Stimulated activated CD8-positive, alpha-beta memory T cell treated with anti-CD3 and anti-CD28 coated beads, Interleukin-4, amount 100 ng/mL, for 1 hour (primary cell): ENCODE measurements at places on chromosomes 7 and 10.

GRCh38 chr10:113891476-113891875 lies 37.0 kb downstream of the NHLRC2 start:
- no peak for DNase-seq

DNA sequence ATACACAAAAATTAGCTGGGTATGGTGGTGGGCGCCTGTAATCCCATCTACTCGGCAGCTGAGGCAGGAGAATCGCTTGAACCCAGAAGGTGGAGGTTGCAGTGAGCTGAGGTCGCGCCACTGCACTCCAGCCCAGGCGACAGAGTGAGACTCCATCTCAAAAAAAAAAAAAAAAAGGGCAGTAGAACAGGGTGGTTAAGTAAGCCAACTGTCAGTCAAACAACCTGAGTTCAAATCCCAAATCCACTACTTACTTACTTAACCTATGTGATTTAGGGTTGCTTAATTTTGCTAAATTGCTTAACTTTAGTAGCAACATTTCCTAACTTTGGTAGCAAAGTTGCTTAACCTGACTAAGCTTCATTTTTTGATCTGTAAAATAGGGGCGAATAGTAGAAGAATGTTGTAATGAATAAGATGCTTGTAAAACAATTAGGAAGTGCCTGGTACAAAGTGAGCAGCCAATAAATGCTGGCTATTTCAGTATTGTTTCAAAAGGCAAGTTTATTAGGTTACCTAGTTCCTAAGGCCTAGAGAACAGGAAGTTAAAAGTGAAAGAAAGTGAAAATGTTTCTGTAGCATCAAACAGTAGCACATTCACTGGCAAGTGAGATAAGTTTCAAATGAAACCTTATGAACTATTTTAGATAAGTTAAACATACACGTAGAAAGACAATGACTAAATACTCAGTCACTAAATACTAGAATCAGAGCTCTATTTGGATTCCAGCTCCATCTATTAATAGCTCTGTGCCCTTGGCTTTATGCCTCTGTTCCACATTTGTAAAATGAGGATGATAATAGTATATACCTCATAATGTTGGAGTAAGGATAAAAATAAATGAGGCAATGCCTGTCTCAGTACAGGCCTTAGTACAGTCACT lies 64.3 kb downstream of the HOXA1 start:
- no peak for DNase-seq

DNA sequence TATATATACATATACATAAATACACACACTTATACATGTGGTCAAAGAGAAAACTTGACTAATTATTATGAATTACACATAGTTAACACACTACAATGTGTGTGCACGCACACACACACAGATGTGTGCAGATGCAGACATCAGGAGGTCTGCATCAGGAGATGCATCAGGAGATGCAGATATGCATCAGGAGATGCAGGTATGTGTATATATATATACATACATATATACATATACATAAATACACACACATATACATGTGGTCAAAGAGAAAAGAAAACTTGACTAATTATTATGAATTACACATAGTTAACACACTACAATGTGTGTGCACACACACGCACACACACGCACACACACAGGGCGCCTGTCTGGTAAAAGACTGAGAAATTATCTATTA lies 31.3 kb upstream of the MDFIC start:
- DNase-seq, result no peak

DNA sequence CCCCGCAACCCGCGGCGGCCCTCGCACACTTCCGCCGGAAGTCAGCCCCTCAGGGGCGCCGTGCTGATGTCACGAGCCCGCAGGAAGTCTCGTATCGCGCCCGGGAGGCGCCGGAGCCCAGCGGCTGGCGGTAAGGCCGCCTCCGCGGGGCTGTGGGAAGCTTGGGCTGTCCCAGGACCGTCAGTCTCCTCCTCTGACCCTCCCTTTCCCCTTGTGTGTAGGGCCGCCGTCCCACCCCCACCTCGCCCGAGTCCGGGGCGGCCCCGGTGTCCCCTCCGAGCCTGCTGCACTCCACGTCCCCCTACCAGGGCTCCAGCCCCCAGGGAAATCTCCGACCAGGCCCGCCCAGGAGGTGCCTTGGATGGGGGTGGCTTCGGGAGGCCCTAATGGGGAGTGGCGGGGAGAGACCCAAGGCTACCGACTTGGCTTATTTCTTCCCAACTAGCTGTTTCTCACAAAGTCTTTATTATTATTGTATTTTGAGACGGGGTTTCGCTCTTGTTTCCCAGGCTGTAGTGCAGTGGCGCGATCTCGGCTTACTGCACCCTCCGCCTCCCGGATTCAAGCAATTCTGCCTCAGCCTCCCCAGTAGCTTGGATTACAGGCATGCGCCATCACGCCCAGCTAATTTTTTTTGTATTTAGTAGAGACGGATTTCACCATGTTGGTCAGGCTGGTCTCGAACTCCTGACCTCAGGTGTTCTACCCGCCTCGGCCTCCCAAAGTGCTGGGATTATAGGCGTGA lies at the start of gene ZDHHC4:
Gene ZDHHC4 (plus strand): TSS at position 86 of the 745 bp plus-strand sequence. CDS start 3,108 bp downstream, outside the sequence.
- DNase-seq, result peak; percentile 71

GRCh38 chr10:100291356-100291755 lies 4.9 kb upstream of the BLOC1S2 start:
- DNase-seq, result no peak

- DNase-seq, result no peak
Measured at GRCh38 chr7:34236057-34236456, 330.7 kb downstream of the BMPER start.

GRCh38 chr7:123995617-123996326 lies 37.1 kb downstream of the TMEM229A start:
- no peak for DNase-seq

DNA sequence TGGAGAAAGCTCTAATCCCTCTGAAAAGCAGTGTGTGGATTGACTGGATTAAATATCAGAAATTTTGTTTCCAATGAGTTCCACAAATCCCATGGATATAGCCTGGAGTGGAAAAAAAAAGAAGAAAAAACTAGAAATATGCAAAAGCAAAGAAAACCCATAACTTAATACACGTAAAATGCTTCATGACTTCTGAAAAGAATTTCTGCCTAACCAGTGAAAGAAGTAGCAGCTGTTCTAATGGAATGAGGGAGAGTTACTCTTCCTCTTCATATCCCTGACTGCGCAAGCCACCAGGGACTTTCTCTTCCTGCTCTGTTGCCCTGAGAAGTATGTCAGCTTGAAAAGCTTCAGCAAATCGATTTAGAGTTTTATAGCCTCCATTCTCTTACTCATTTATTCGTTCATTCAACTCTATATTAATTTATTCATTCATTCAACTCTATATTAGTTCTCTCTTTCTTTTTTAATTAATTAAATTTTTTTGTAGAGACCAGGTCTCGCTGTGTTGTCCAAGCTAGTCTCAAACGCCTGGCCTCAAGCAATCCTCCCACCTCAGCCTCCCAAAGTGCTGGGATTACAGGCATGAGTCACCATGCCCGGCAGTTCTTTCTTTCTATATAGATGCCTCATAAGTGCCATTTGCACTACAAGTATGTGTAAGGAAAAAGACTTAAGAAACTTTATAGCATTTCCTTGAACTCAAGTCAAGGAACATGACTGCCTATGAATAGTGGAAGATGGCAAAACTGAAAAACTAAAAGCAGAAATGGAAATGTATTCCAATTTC lies 447.3 kb upstream of the NRP1 start:
- no peak for DNase-seq

GRCh38 chr7:100358027-100358856 lies at the start of gene PILRB:
Gene PILRB, plus strand, starts transcription at chr7:100358117. Its CDS starts 186 bp downstream, at chr7:100358303.
- DNase-seq, result no peak

- no peak for DNase-seq
Measured at GRCh38 chr7:94400022-94400421, 5.3 kb downstream of the COL1A2 start.
